ENCODE measurements at places on chromosomes 12 and 14.

DNA sequence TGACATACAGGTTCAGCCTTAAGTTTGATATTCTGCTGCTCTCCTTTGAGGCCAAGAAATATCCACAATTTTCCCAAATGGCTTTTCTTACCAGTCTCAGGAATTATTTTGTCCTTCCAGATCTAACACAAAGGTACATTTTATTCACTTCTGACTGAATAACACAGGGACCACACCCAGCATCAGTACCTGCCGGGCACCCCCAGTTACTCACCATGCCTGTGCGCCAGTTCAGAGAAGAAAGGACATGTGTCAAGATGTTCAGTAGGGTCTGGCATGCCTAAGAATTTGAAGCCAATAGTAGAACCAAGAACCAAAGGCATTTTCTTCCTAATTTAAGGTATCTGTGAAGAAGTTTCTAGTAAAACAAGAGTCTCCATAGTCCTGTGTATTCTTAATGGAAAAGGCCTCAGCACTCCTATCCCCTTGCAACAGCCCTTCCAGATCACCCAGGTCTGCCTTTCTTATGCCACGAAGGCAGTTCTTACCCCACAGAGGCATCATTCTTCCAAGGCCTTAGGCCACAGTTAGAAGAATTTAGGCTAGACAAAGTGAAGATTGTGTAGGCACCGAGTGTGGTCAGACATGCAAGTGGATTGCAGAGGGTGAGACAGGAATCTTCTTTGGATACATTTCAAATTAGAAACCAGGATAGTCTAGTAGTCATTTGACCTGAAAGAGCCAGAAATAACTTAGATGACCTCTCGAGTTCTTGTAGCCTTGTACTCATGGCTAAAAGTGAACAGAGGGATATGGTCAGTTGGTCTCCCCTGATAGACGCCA is 140.1 kb upstream of the HIF1A start:
- DNase-seq: no peak

GRCh38 chr14:22122227-22122818 is 448.7 kb upstream of the OR4E1 start:
- no peak for DNase-seq

DNA sequence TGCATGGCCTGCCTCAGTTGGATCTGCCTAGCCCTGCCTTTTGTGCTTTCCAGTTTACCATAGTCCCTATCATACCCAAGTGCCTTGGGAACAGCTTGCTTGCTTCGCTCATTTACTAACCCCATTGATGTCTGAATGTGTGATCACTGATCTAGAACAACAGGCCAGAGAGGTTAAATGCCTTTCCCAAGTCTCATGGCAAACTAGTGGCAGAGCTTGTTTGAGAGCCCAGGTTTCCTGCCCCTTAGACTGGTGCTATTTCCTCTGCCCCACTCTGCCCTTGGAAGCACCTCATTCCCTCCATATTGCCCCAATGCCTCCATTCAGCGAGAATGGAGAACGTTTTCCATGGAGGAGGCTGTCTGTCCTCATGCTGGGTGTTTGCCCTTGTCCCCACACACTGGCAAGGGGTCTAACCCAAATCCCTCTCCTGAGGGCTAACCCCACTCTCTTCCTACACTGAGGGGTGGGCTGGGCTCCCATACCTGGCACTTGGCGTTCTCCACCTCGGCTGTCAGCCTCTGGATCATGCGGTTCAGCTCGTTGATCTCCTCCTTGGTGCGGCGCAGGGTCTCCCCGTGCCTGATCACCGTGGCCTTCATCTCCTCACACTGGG is 19.8 kb downstream of the KRT7 start:
- DNase-seq: peak; percentile 80

DNA sequence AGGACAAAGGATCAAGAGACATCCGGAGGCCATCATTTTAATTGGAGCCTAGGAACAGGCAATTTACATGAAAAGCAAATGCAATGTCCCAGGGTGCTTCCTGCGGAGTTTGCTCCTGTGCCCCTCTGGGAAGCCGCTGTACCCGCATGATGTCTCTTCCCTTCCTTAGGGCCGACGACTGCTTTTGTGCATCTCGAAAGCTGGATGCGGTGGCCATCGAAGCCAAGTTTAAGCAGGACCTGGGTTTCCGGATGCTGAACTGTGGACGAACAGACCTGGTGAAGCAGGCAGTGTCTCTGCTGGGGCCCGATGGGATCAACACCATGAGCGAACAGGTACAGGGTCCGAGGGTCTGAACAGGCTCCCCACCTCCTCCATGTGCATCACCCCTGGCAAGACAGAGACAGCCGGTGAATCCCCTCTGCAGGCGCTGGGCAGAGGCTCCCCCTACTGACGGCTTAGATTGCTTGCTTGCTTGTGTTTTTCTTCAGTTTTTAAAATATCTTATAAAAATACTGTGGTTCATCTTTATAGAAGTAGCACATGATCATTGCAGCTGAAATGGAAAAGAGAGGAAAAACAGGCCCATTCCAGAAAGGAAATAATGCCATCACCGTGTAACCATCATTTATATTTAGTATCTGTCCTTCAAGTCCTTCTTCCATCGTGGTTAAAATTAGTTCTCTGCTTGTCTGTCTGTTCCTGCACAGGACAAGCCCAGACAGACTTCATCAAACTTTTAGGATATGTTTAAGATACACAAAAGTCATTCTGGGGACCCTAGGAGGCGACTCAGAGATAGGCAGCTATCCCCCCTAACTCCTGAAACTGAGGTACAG is 75.4 kb upstream of the PWP1 start:
- DNase-seq: peak; percentile 15

DNA sequence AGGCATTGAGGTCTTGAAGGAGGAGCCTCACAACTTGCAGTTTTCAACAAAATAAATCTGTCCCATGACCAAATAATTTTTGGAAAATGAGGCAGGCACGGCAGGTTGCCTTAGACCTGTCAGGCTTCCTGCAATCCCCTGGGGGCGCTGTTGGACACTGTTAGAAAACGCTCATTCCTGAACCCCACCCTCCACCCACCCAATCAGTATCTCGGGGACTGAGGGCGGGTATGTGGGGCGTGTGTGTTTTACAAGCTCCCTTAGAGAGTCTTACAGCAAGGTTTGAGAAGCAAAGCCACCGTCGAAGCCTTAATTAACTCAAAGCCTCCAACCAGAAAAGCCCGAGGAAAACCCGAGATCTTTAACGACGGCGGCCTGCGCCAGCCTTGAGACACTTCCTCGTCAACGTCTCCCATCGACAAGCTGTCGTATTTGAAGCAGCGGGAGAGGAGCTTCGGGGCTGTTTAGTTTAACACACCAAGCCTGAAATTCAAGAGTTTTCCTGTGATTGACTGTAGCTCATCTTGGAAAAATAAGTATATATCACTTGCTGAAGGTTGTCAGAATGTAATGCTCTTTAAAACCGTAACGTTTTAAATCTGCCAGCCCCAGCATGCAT is 123.0 kb downstream of the GLT1D1 start:
- DNase-seq: no peak

DNA sequence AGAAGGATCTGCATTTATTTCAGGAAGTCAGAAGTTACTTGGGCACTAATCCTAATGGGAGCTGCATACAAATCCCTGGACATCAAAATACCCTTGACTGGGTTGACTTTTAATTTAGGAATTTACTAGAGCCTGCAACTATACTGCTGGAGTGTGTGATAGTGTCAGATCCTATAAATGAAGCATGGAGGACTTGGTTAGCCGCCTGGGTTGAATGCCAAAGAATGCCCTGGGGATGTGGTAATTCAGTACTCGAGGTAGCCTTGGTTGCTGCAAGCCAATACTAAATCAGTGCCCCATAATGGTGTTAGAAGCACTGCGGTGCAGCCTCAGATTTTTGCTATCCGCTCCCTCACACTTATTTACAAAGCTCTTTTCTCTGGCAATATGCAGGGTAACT is 184.9 kb downstream of the CAPZA3 start:
- no peak for DNase-seq

- DNase-seq: no peak
Measured at GRCh38 chr14:100592972-100593371, 5.8 kb upstream of the BEGAIN start.

- DNase-seq: no peak
Measured at GRCh38 chr14:76954394-76955190, 73.9 kb downstream of the IRF2BPL start.

GRCh38 chr12:68435816-68436215 is 103.7 kb upstream of the MDM1 start:
- DNase-seq: peak; percentile 74

GRCh38 chr12:95908573-95908972 is 33.8 kb downstream of the CCDC38 start:
- DNase-seq: no peak

DNA sequence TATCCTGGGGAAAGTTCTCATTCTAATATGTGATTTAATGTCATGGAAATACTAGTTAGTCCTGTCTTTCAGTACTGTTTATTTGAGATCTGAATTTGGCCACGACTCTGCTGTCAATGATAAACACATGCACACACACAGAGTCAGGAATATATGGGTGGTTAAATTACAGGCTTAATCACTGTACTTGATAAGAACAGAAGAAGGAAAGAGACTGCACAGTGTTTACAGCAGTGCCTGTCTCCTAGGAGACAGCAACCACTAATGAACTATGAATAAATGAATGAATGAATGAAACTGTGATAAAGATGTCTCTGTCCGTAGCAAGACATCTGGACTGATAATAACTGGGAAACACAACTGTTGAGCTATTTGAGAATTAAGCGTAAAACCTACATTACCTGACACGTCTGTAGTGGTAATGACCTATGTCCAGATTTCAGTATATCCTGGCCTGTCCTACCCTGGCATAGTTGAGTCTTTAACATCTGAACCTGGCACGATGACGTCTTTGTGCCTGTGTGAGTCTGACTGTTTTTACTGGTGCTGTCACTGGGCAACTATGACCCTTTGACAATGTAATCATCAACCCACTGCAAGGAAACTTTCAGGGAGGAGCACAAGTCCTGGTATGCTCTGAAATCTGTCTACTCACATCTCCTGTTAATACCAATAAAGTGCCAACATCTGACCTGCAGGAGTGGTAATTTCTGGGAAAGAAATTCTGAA is 524.6 kb downstream of the TMEM132D start:
- no peak for DNase-seq

GRCh38 chr12:113942209-113942608 is 23.9 kb downstream of the RBM19 start:
- DNase-seq: no peak

GRCh38 chr14:100611811-100612480 is 24.7 kb upstream of the BEGAIN start:
- DNase-seq: no peak

DNA sequence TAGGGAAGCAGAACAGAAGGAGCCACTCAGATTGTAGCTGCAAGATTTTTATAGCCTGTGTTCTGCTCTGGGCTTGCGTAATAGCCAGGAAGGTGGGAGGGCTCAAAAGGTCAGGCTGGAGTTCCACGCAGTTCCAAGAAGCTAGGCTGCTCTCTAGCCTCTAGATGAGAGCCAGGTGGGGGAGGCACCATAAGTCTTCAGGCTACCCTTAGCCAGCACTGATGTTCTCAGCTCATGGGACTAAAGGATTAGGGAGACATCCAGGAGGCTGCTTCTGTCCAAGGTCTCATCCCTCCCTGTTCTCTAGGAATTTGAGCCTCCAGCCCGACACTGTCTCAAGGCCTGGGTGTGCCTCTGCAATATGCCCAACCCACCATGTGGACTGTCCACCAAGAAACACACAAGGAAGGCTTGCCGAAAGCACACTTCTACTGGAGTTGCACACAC is 1.7 kb downstream of the LMBR1L start:
- no peak for DNase-seq

- no peak for DNase-seq
Measured at GRCh38 chr14:89648510-89648909, 231.5 kb upstream of the FOXN3 start.

- no peak for DNase-seq
Measured at GRCh38 chr12:54879150-54879549, 24.8 kb downstream of the MUCL1 start.

- DNase-seq: no peak
Measured at GRCh38 chr12:21301-22189, 45.0 kb upstream of the IQSEC3 start.
